ENCODE measurements at places on chromosomes 12 and 14. TPM values are rescaled to one million over a fixed set of nuclear protein-coding genes. Genes with fewer than 3 reads are reported as not detected.

SPTB gene
- total RNA-seq = 0.11 TPM

FLVCR2 gene
- total RNA-seq = not detected

CFAP54 gene
- total RNA-seq = 2.0 TPM

STAB2 gene
- not detected for total RNA-seq

- H3K27me3 ChIP-seq = peaks cover 50% of the 10 kb centered on the region
- H3K4me1 ChIP-seq = no peaks in the 10 kb centered on the region
- no peak overlapping the region for H3K4me3 ChIP-seq
- DNase-seq = no peak
Measured at GRCh38 chr12:24560192-24560775, 388.6 kb downstream of the BCAT1 start.

GRCh38 chr14:53807542-53807941, 149.1 kb downstream of the BMP4 start:
- no peak overlapping the region for H3K4me3 ChIP-seq
- H3K4me1 ChIP-seq = no peaks in the 10 kb centered on the region
- H3K27ac ChIP-seq = no peak overlapping the region
- H3K27me3 ChIP-seq = no peaks in the 10 kb centered on the region
- DNase-seq = no peak

DNA sequence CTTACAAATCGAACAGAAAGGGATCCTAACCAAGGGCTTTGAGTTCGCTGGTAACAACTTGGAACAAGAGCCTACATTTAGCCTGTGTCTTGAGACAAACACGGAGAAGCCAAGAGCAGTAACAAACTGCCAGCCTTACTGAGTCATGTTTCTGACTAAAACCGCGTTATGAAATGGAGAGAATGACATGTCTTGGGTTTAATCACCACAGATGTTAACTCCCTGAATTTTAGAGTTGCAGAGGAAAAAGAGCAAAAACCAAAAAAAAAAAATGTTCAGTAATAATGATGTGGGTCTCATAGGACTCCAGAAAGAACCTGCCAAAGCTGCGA, 1.0 kb downstream of the BLTP3B start:
- peak; percentile 95 for DNase-seq
- H3K36me3 ChIP-seq = no peaks in the 10 kb centered on the region
- H3K4me3 ChIP-seq = peak overlapping the region; percentile 96
- no peaks in the 10 kb centered on the region for H3K27me3 ChIP-seq
- peaks cover 34% of the 10 kb centered on the region for H3K4me1 ChIP-seq
- peak overlapping the region; percentile 98 for H3K27ac ChIP-seq

- no peak overlapping the region for H3K4me3 ChIP-seq
- no peaks in the 10 kb centered on the region for H3K36me3 ChIP-seq
- DNase-seq = peak; percentile 39
- H3K27ac ChIP-seq = no peak overlapping the region
Measured at GRCh38 chr12:54154681-54155186, 34.1 kb downstream of the SMUG1 start.

- H3K4me3 ChIP-seq = no peak overlapping the region
- peak overlapping the region; percentile 91 for H3K27ac ChIP-seq
- peaks cover 56% of the 10 kb centered on the region for H3K4me1 ChIP-seq
- no peaks in the 10 kb centered on the region for H3K36me3 ChIP-seq
- peak; percentile 13 for DNase-seq
Measured at GRCh38 chr12:1473418-1473817, 121.0 kb downstream of the FBXL14 start.

GRCh38 chr12:115811045-115811444, 466.4 kb downstream of the MED13L start:
- H3K27ac ChIP-seq = no peak overlapping the region
- peaks cover 9% of the 10 kb centered on the region for H3K27me3 ChIP-seq
- no peak overlapping the region for H3K4me3 ChIP-seq
- H3K36me3 ChIP-seq = no peaks in the 10 kb centered on the region
- DNase-seq = no peak
